T-helper 1 cell treated with Interleukin-12 subunit alpha and Interleukin-12 subunit beta and Interleukin-4 antibody, amounts not matched to agents 30 ng/mL and 1 ng/mL, for 36 hours (primary cell): ENCODE measurements at places on chromosomes 6 and 20. TPM values are rescaled to one million over a fixed set of nuclear protein-coding genes. Genes with fewer than 3 reads are reported as not detected.

The ENPP5 gene
- total RNA-seq: not detected in 2 replicates

The VSX1 gene
- not detected in 2 replicates for total RNA-seq

The CST1 gene
- total RNA-seq: not detected in 2 replicates

The SLC17A3 gene
- 0.59 and 0.66 TPM in 2 replicates for total RNA-seq

The WFDC9 gene
- total RNA-seq: not detected in 2 replicates

The FAXC gene
- 0.37 TPM in 1 of 2 replicates, not detected in the other for total RNA-seq

The PRDM13 gene
- not detected in 2 replicates for total RNA-seq

The BTN1A1 gene
- not detected in 2 replicates for total RNA-seq
